Lower lobe of right lung (tissue), 2 donors: ENCODE measurements at places on chromosomes 4 and X. TPM values are rescaled to one million over a fixed set of nuclear protein-coding genes. Genes with fewer than 3 reads are reported as not detected.

CMC4 gene
- total RNA-seq, result 6.9 TPM

DNA sequence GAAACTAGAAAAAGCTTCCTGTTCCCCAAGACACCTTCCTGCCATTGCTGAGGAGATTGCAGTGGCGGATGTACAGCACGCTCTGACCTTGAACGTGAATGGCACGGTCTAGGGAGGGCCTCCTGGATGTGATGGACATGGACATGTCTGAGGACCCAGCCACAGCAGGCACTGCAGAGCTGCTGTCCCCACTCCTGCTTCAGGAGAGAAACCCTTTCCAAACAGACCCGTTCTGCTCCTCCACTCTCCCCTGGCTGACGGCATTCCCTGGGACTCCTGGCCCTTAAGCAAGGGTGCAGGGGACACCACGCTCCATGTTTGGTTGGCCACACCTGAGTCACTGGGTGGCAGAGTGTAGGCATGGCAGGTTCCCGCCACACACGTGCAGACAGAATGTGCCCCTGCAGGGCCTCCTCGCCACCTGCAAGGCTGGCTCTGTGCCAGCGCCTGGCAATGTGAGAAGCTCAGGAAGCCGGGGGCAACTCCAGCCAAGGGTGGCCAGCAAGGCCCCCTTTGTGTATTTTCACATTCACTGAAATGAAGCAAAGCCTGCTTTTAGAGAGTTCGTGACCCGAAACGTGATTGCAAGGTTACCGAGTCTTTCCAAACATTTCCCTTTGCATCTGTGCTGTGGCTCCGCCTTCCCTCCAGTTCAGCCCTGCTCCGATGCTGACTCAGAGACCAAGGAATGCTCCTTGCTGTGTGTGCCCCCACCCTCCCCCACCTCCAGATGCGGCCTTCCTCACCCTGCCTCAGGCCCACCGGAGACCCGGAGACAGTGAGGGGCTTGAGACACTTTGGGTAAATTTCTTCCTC lies 46.1 kb downstream of the HTRA3 start:
- DNase-seq, result peak; percentile 75

- DNase-seq, result no peak
These were observed 168.2 kb downstream of the C4orf33 start for GRCh38 chr4:129264008-129264657.

ZNF185 gene
- 17.9 TPM for total RNA-seq

DNA sequence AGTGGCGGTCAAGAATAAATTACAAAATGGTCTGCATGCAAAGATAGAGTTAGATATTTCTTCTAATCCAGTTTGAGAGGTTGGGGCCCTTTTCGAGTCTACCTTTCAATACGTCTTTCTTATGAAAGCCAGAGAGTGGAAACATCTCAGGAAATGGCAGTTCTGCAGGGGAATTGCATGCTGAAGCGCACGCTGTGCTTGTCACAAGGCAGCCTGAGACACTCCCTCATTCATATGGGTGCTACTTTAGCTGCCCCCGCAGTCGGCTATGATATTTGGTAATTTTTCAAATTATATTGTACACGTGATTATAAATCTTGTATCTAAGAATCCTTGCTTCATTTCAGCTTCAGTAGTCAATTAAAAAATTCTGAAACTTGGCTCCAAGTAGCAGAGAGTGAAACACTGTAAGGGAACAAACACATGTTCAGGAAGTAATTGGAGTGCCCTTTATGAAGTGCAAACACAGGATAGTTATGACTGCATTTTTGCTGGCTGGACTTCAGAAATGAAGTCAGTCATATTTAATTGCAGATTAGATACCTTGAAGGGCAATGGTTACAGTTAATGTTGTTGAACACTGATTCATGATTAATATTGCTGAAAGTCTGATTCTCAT lies 145.5 kb upstream of the NAP1L5 start:
- DNase-seq, result no peak

DNA sequence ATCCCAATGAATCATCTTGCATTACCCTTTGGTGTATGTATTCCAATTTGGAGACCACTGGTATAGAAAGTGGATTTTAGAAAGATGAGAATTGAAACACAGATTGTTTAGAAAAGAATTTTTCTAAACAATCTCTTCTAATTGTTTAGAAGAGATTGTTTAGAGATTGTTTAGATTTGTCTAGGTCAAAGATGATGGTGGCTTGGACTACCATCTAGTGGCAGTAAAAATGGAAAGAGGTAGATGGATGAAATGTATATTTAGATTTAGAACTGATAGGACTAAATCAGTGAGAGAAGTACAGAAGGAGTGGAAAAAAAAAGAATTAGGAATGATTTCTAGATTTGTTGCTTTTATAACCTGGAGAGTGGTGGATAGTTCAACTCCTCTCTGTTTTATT lies 70.6 kb downstream of the ARSJ start:
- no peak for DNase-seq

DHRSX gene
- 31.9 TPM for total RNA-seq

GRCh38 chrX:153491351-153491914 lies 3.3 kb upstream of the BGN start:
- DNase-seq, result no peak

DNA sequence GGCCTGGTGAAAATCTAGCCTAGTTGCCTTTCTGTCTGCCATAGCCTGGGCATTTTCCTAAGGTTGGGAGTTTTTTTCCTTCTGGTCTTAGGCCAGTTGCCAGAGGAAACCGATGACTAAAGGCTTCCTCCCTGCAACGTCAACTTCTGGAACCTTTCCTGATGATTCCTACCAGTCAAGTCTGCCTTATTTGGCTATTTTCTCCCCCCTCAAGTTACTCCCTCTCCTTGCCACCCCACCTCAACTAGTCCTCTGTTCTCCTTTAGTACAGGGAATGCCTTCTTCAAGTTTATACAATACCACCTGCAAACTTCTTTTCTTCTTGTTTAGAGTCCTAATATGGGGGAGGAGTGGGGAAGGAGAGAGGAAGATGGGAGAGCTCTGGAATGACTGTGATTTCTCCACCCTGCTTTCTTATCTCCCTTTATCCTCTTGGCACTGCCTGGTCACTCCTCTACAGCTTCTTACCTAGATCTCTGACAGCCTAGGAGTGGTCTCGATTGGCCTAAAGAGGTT lies 10.6 kb downstream of the MSN start:
- DNase-seq, result no peak

DNA sequence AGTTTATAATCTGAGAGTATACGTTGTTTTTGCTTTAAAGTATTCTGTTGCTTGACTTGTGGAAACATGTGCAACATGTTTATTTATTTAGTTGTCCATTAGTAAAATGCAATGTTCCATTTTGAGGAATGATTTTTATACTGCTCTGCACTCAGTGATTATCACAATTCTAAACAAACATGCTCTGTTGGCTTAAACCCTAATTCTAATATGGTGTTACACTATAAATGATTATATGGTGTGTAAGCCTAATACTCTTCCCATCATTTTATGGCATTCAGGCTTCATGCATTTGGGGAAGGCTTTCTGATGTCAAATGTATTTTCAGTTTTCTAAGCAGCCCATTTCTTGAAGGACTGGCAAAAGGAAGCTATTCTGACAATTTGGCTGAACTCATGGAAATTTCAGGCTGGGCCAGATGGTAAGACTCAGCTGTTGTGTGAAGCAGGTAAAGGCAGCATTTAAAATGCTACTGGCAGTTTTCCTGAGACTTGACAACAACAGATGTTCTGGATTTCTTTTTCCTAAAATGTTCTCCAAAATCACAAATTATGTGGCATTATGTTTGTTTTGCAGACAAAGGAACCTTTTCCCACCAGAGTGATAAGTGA lies 336.7 kb upstream of the GNPDA2 start:
- DNase-seq, result no peak

DNA sequence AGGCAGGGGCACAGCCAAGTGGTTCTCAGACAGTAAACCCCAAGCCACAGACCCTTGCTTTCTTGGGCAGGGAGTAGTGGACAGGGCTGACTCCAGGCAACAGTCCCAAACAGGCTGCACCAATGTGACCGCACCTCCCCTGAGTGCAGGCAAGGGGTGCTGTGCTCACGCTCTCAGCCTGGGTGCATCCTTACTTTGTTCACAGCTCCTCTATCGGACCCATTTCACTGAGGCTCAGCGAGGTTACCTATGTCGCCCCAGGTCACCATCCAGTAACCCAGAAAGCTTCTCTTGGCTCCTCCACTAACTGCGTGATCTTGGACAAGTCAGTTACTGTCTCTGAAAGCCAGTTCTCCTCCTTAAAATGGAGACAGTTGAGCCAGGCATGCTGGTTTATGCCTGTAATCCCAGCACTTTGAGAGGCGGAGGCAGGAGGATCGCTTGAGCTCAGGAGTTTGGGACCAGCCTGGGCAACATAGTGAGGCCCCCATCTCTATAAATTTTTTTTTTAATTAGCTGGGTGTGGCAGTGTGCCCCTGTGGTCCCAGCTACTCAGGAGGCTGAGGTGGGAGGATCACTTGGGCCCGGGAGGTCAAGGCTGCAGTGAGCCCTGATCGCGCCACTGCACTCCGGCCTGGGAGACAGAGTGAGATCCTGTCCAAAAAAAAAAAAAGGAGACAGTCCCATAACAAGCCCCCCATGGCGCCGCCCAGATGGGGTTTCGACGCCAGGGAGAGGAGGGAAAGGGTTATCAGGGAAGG lies 823 bp upstream of the MAN2B2 start:
- DNase-seq, result no peak

GRCh38 chrX:149371986-149372385 lies 133.1 kb downstream of the IDS start:
- DNase-seq, result no peak

PCDH18 gene
- total RNA-seq, result 10.8 TPM

- DNase-seq, result no peak
These were observed 526.7 kb upstream of the FRG1 start for GRCh38 chr4:189414021-189414420.

DNA sequence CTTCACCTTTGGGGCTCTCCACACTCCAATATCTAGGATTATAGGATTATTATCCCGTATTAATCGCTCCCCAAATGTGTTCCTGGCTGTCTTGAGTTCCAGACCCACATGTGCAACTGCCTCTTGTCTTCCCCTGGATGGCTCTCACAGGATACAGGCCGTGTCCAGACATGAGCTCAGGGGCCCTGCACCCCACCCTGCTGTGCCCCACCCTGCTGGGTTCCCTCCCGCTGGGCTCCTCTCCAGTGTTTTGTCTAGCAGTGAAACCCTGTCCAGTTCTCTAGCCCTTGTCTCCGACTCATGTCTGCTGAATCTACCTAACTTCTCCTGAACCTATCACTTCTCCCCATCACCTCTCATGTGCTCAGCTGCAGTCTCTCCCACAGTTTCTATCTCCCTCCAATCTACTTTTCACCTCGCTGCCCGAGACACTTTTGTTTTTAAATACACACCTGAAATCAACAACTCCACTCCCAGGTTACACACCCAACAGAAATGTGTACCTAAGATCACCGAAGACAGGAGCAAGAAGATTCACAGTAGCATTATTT lies 2.0 kb downstream of the RNF212 start:
- no peak for DNase-seq

- DNase-seq, result no peak
These were observed 466.9 kb downstream of the FSTL5 start for GRCh38 chr4:161696944-161697343.

GRCh38 chr4:46954643-46955042 lies 38.7 kb downstream of the GABRA4 start:
- DNase-seq, result no peak

RASGEF1B gene
- 63.0 TPM for total RNA-seq

GRCh38 chr4:86965019-86965976 lies 30.5 kb downstream of the AFF1 start:
- no peak for DNase-seq

MAGEB2 gene
- total RNA-seq, result not detected

MAGEB1 gene
- not detected for total RNA-seq

GRCh38 chr4:47194036-47194737 lies 162.8 kb downstream of the GABRB1 start:
- no peak for DNase-seq
